ENCODE measurements at places on chromosomes 5 and 9. TPM values are rescaled to one million over a fixed set of nuclear protein-coding genes. Genes with fewer than 3 reads are reported as not detected.

DNA sequence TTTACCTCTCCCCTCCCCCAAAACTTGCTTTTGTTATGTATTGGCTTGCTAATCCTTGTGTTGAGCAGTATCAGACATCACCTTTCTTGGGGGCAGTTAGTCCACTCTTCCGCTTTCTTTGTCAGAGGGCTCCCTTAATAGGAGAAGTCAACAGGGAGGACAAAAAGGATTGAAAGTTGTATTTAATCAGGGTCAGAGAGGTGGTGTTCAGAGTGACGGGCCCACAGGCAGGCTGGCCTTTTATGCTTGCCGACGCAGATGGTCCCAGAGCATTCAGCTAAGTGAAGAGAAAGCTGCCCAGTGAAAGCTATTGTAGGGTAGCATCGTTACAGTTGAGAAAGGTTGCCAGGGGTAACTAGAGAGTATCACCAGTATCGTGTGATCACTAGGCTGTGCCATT lies 131.1 kb downstream of the ZCCHC7 start:
- H3K36me3 ChIP-seq, result peaks cover 7% of the 10 kb centered on the region
- no peaks in the 10 kb centered on the region for H3K27me3 ChIP-seq
- H3K4me3 ChIP-seq, result no peak overlapping the region

The PCDHA3 gene
- total RNA-seq, result not detected

DNA sequence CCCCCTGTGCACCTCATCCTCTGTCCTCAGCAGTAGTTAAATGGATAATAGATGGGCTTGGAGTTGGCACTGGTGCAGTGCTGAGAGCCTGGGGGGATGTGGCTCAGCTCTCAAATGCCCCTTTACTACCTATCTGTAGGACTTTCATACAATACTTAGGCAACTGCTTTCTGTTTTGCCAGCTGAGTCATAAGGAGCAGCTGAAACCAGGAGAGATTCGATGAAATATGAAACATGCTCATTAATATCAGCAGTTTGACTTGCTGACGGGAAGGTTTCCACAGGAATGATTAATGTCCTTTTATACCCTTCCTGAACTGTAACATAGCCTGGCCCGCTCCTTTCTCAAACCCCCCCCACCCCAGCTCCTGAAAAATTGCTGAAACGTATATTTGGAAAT lies 142.6 kb downstream of the SAXO1 start:
- no peak overlapping the region for H3K27ac ChIP-seq
- peaks cover 4% of the 10 kb centered on the region for H3K4me1 ChIP-seq
- H3K36me3 ChIP-seq, result no peaks in the 10 kb centered on the region
- DNase-seq, result no peak
- H3K27me3 ChIP-seq, result no peaks in the 10 kb centered on the region

DNA sequence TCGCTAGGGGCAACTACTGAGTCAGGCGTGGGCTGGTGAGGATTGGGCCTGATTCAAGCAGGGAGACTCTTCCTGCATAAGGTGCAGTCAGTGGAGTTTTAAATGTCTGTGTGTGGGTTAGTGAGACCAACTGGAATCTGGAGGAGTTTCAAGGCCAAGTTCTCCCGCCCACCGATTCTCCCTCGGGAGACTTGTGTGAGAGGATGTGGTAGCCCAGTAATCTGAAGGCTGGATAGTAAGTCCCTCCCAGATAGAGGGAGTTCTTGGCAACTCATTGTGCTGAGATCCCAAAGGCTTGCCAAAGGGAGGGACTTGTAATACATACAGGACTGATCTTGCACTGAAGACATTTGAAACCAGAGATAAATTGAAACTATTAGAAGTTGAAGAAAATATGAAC lies 51.8 kb downstream of the WDR36 start:
- H3K27ac ChIP-seq, result no peak overlapping the region
- no peak overlapping the region for H3K4me3 ChIP-seq
- H3K36me3 ChIP-seq, result no peaks in the 10 kb centered on the region
- H3K27me3 ChIP-seq, result no peaks in the 10 kb centered on the region
- peak; percentile 74 for DNase-seq

DNA sequence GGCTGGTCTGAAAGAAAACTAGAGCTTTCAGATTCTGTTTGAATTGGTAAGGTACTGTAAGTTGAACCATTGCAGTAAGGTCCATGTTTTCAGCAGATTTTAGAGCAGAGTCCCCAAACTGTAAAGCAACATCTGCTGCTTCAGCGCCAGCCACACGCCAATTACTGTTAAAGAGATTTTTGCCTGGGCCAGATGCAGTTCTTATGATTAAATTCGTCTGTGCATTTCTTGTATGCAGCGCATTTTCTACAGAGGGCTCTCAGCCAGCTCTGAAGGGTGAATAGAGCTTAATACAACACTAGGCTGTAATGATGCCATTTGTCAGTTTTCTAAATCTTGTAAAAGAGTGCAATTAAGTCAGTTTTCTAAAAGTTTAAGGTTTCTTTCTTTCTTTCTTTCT lies 246.3 kb downstream of the COX7C start:
- no peaks in the 10 kb centered on the region for H3K27me3 ChIP-seq
- no peak overlapping the region for H3K27ac ChIP-seq
- no peaks in the 10 kb centered on the region for H3K36me3 ChIP-seq
- H3K4me3 ChIP-seq, result no peak overlapping the region

DNA sequence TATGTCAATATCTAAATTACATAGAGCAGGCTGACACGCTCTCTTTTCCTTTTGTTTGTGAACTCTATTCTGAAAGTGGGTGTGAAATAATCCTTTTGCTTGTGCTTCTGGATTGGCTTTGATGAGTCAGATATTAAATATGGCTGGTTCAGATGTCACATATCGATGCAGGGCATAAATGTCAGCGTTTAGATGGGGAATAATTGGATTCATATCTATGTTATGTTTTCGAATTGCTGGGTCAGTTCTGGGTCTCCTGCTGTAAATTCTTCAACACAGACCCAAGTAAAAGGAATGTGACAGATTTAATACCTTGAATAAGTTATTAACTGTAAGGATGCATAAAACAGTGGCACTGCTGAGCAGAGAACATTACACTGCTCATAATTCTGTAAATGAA lies 118.7 kb upstream of the SNX2 start:
- no peaks in the 10 kb centered on the region for H3K36me3 ChIP-seq
- H3K4me3 ChIP-seq, result no peak overlapping the region
- DNase-seq, result no peak
- no peaks in the 10 kb centered on the region for H3K27me3 ChIP-seq
- H3K4me1 ChIP-seq, result no peaks in the 10 kb centered on the region

The PCDHB10 gene
- total RNA-seq, result 0.63 TPM

- no peaks in the 10 kb centered on the region for H3K36me3 ChIP-seq
- H3K27me3 ChIP-seq, result peaks cover 26% of the 10 kb centered on the region
- no peak overlapping the region for H3K27ac ChIP-seq
- no peak for DNase-seq
- no peak overlapping the region for H3K4me3 ChIP-seq
These were observed 109.5 kb upstream of the DPYSL3 start for GRCh38 chr5:147619281-147619878.

- no peak for DNase-seq
- no peaks in the 10 kb centered on the region for H3K27me3 ChIP-seq
- H3K4me3 ChIP-seq, result no peak overlapping the region
- no peak overlapping the region for H3K27ac ChIP-seq
- H3K36me3 ChIP-seq, result no peaks in the 10 kb centered on the region
- H3K4me1 ChIP-seq, result no peaks in the 10 kb centered on the region
These were observed 221.3 kb upstream of the DAPK1 start for GRCh38 chr9:87276327-87276841.

DNA sequence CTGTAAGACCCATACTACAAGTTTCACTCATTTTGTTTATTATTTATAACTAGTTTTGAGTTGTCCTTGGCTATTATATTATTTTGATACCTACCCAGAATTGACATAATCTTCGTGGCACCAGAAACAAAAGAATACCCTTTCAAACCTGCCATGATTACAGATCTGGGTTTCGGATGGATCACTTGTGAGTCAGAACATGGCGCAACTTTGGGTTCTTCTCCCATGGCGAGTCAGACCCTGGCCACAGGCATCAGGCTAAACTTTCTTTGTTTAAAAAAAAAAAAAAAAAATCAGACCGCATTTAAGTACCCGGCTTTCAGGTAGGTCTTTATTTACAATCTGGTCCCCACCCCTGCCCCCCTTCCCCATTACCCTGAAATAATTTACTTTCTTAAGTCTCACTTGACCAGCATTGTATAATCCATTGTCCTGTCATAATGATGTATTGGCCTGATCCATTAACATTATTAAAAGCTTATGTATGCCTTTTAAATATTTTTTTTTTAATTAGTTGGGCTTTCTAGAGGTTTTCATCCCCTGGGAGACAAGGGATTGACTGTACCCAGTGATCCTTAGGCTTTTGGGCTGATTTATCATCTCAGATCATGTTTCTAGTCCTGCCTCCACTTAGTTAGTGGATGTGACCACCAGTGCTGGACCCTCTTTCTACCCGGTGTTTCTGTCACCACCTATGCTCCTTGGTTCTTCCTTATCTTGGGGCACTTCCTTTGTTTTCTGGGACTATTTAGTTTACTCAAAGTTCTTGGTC lies 43.9 kb downstream of the F2RL2 start:
- no peaks in the 10 kb centered on the region for H3K4me1 ChIP-seq
- no peak overlapping the region for H3K27ac ChIP-seq
- H3K36me3 ChIP-seq, result no peaks in the 10 kb centered on the region
- H3K27me3 ChIP-seq, result peaks cover 12% of the 10 kb centered on the region
- H3K4me3 ChIP-seq, result no peak overlapping the region

The ZNF879 gene
- total RNA-seq, result 6.4 TPM

The FOXD4L3 gene
- total RNA-seq, result not detected

GRCh38 chr5:38467353-38468040 lies 88.9 kb downstream of the LIFR start:
- no peaks in the 10 kb centered on the region for H3K36me3 ChIP-seq
- peaks cover 83% of the 10 kb centered on the region for H3K4me1 ChIP-seq
- H3K27ac ChIP-seq, result peak overlapping the region; percentile 79
- peak; percentile 55 for DNase-seq
- H3K27me3 ChIP-seq, result no peaks in the 10 kb centered on the region
- H3K4me3 ChIP-seq, result peak overlapping the region; percentile 19

The PDZD2 gene
- total RNA-seq, result 120 TPM

DNA sequence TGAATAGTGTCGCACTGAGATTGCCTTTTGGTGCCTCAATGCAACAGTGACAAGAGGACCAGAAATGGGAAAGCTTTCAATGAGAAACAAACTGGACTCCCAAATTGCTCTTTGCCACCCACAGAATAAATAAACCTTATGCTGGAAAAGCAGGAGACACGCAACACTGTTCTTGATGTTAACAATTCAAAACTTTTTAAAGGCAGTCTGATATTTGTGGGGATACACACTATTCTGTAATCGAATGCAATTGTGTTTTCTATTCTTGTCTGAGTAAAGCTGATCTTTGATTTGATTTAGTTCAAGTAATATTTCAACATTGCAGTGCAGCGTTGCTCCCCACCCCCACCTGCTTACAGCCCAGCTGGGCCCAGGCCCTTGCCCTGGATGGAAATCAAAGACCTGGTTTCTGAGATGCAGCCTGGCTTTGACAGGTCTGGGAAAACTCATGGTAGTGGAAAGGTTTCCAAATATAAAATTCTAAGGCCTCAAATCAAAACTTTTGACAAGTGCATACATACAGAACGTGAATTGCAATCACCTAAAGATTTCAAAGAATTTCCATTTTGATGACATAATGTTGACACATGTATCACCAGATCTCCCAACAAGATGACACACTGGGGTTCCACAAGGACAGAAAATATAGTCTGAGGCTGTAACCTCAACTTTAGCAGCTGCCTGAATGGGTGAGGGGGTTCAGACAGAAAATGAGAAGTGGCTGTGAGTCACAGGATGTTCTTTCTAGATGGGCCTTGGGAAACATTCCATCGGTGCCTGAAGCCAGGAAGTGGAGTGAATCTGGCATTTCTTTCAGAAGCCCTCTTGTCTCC lies 55.1 kb downstream of the ABCA1 start:
- peak; percentile 26 for DNase-seq
- peak overlapping the region; percentile 56 for H3K27ac ChIP-seq
- peaks cover 69% of the 10 kb centered on the region for H3K4me1 ChIP-seq

- DNase-seq, result no peak
- H3K36me3 ChIP-seq, result no peaks in the 10 kb centered on the region
- H3K4me1 ChIP-seq, result no peaks in the 10 kb centered on the region
- H3K27ac ChIP-seq, result no peak overlapping the region
These were observed 35.6 kb downstream of the NIM1K start for GRCh38 chr5:43227655-43228054.

DNA sequence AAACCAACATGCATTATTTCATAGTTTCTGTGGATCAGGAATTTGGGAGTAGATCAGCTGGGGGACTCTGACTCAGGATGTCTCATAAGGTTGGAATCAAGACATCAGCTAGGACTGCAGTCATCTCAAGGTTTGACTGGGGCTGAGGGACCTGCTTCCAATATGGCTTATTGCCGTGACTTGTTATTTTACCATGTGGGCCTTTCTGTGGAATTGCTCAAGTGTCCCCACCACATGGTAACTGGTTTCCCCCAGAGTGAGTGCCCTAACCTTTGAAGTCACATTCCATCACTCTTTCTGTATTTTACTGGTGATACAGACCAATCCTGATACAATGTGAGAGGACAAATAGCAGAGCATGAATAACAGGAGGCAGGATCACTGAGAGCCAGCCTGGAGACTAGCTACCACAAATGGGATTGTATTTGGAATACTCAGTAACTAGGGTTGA lies 70.2 kb upstream of the ELL2 start:
- H3K27ac ChIP-seq, result no peak overlapping the region
- DNase-seq, result no peak
- H3K4me1 ChIP-seq, result no peaks in the 10 kb centered on the region
- no peak overlapping the region for H3K4me3 ChIP-seq
- H3K36me3 ChIP-seq, result no peaks in the 10 kb centered on the region
- H3K27me3 ChIP-seq, result no peaks in the 10 kb centered on the region

The UBAC1 gene
- total RNA-seq, result 108 TPM

DNA sequence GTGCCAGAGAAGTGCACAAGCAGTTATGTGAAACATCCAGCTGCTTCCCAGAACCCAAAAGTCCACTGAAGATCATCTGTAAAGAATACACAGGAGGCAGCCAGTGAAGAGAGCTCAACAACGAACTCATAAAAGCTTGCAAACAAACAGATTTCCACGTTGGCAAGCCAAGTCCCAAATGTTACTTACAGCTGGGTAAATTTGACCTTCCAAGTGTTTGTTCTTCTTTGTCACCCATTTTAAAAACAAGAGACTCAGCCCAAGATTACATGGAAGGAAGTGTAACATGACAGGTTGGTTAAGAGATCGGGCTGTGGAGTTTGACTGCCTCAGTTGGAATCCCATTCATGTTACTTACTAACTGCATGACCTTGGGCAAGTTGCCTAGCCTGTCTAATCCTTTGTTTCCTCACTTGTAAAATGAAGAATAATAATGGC lies 174.9 kb upstream of the PAPPA start:
- no peak for DNase-seq
- no peaks in the 10 kb centered on the region for H3K36me3 ChIP-seq
- no peaks in the 10 kb centered on the region for H3K4me1 ChIP-seq
- no peaks in the 10 kb centered on the region for H3K27me3 ChIP-seq
- H3K27ac ChIP-seq, result no peak overlapping the region

DNA sequence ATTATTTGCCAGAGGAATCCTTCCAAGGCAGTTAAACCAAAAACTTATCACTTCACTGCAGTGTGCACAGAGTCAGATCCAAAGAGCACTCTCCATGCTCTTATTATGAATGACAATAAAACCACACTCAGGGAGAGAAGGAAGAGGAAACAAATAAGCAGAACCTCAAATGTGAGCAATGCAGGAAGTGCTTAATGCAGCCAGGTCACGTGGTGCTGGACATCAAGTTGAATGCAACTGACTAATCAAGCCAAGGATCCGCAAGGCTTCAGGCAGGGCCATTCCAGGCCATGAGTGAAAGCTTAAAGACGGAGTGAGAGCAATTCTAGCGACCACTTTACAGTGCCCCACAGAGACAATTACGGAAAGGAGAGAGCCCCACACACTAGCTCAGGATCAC lies 230.4 kb upstream of the PUM3 start:
- no peak overlapping the region for H3K4me3 ChIP-seq
- H3K27ac ChIP-seq, result no peak overlapping the region
- H3K4me1 ChIP-seq, result no peaks in the 10 kb centered on the region

Data from left ventricle myocardium inferior (tissue), 1 donor.